ENCODE measurements at places on chromosomes 6 and 20. TPM values are rescaled to one million over a fixed set of nuclear protein-coding genes. Genes with fewer than 3 reads are reported as not detected.

The TSBP1 gene
- total RNA-seq, result not detected

- no peak for DNase-seq
Measured at GRCh38 chr20:8117636-8118035, 14.4 kb upstream of the PLCB1 start.

- peak; percentile 43 for DNase-seq
Measured at GRCh38 chr20:18019068-18019467, 38.6 kb downstream of the OVOL2 start.

- DNase-seq, result no peak
Measured at GRCh38 chr20:7123457-7123856, 356.0 kb downstream of the BMP2 start.

The E2F3 gene
- total RNA-seq, result 9.7 TPM

GRCh38 chr20:59813126-59813947 lies 120.1 kb downstream of the SYCP2 start:
- DNase-seq, result no peak

The ADGB gene
- not detected for total RNA-seq

DNA sequence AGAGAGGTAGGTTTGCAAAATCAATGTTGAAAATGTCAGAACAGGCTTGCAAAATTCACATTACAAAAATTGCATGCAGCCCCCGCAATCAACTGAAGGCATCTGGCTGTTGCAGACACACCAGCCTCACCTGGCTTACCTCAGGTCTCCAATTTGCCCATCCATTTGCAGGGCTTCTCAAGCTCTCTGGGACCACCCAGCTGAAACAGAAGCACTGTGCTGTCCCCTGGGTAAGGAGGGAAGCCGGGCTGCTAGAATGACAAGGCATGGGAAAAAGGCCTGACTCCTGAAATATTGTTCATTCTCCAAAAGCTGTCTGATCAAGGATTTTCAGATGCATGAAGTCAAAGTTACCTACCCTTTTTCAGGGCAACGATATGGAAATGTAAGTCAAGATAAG lies 52.6 kb upstream of the CD93 start:
- no peak for DNase-seq

DNA sequence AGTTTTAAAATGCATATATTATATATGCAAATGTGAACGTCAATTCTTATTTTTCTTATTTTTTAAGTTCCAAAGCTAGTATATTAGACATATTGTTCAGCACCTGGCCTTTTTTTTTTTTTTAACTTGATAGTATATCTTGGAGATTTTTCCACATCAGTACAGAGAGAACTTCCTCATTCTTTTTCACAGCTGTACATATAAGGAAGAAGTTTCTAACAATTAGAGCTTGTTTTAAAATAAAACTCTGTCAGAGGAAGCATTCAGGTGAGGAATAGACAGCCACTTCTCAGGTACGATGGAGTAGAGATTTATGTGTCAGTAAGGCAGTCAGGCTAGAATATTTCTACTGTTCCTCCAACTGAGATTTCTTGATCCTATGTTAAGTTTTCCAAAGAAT lies 233.1 kb upstream of the SUPT3H start:
- DNase-seq, result no peak

- DNase-seq, result no peak
Measured at GRCh38 chr6:25457516-25457915, 178.3 kb downstream of the CARMIL1 start.

The SLC12A5 gene
- 0.47 TPM for total RNA-seq

Data from dermis blood vessel endothelial cell (primary cell).